Natural killer cell (primary cell): ENCODE measurements at places on chromosomes 6 and 20.

DNA sequence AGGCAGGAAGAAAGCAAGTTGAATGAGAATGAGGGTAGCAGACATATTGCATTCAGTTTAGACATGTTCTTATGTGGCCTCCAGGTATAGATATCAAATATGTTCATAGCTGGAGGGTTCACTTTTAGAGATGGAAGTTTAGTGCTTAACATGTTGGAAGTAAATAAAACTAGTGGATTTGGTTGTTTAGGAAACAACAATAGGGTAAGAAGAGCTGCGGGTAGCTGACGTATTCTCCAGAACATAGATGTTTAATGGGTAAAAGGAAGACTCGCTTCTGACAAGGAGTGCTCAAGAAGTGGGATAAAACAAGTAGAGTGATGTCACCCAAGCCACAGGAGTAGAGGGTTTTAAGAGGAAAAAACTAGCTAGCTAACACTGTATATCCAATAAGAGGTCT lies 128.4 kb upstream of the COL21A1 start:
- H3K4me1 ChIP-seq = no peaks in the 10 kb centered on the region
- H3K27ac ChIP-seq = no peak overlapping the region
- H3K4me3 ChIP-seq = no peak overlapping the region
- H3K27me3 ChIP-seq = no peaks in the 10 kb centered on the region

GRCh38 chr20:57900226-57900905 lies 190.6 kb upstream of the PMEPA1 start:
- DNase-seq = no peak
- no peaks in the 10 kb centered on the region for H3K27me3 ChIP-seq
- no peaks in the 10 kb centered on the region for H3K36me3 ChIP-seq
- H3K4me3 ChIP-seq = no peak overlapping the region
- peaks cover 5% of the 10 kb centered on the region for H3K4me1 ChIP-seq
- no peak overlapping the region for H3K27ac ChIP-seq

GRCh38 chr6:108768166-108768555 lies 80.1 kb upstream of the ARMC2 start:
- H3K27ac ChIP-seq = no peak overlapping the region
- DNase-seq = no peak
- no peaks in the 10 kb centered on the region for H3K36me3 ChIP-seq

- H3K36me3 ChIP-seq = no peaks in the 10 kb centered on the region
- no peaks in the 10 kb centered on the region for H3K27me3 ChIP-seq
- no peak for DNase-seq
- H3K4me3 ChIP-seq = no peak overlapping the region
- H3K4me1 ChIP-seq = no peaks in the 10 kb centered on the region
- no peak overlapping the region for H3K27ac ChIP-seq
Observed at GRCh38 chr6:105867277-105867676, 218.9 kb upstream of the PRDM1 start.

DNA sequence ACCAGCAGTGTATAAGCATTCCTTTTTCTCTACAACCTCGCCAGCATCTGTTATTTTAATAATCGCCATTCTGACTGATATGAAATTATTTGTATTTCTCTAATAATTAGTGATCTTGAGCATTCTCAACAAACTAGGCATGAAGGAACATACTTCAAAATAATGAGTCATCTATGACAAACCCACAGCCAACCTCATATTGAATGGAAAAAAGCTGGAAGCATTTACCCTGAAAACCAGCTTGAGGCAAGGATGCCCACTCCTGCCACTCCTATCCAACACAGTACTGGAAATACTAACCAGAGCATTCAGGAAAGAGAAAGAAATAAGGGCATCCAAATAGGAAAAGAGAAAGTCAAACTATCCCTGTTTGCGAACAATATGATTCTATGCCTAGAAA lies 390.6 kb upstream of the ID4 start:
- H3K4me3 ChIP-seq = no peak overlapping the region
- H3K27me3 ChIP-seq = no peaks in the 10 kb centered on the region
- no peak for DNase-seq
- no peaks in the 10 kb centered on the region for H3K4me1 ChIP-seq
- H3K27ac ChIP-seq = no peak overlapping the region
- no peaks in the 10 kb centered on the region for H3K36me3 ChIP-seq
